ENCODE measurements at places on chromosomes 16 and 17.

DNA sequence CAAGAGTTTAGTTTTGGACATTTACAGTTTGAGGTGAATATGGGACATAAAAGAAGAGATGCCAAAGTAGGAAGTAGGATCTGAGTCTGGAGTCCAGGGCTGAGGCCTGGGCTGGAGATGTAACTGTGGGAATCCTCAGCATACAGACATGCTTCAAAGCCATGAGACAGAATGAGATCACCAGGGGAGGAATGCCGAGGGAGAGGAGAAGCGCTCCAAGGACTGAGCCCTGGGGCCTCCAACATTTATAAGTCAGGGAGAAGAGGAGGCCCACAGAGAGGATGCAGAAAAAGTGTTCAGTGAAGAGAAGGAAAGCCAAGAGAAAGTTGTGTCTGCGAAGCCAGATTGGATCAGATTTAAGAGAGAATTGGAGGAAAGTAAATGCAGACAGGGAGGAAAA lies 277.5 kb upstream of the MYOCD start:
- no peak for DNase-seq

GRCh38 chr17:49327835-49328784 lies 33.9 kb downstream of the ZNF652 start:
- DNase-seq: no peak

DNA sequence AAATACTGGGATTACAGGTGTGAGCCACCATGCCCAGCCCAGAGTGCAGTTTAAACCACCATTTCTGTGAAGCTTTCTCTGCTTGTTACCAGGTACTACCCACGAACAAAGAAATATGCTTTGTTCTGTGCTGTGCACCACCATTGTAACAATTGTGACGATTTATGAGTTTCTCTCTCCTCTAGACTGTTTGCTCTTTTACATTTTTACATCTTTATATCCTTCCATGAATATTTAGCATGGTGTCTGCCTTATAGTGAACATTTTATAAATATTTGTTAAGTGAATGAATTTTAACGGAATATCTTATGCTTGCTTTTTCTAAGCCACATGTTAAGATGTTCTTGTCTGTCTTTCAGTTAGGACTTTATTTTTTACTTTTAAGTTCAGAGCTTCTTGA lies 60.3 kb downstream of the OMG start:
- no peak for DNase-seq

- no peak for DNase-seq
These were observed 557 bp upstream of the LUC7L start for GRCh38 chr16:229731-230281.

GRCh38 chr17:44117351-44117750 lies 6.1 kb downstream of the HDAC5 start:
- DNase-seq: no peak

GRCh38 chr17:19555746-19556145 lies 22.1 kb downstream of the SLC47A1 start:
- no peak for DNase-seq

DNA sequence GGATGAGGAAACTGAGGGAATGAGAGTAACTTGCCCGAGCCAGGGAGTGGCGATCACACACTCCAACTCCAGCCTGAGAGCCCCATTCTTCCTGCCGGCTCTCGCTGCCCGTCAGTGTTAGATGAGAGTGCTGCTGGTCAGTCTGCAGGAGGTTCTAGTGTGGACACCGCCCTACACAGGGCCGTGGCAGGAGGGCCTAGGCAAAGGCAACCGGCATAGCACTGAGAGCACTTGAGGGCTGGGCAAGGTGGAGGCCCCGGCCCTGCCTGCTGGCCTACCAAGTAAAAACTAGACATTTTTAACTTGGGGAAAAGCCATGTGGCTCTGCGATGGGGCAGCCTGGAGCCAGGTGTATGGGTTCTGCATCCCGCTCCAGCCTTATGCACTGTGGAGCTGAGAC lies 354.8 kb downstream of the SEC14L1 start:
- DNase-seq: no peak

GRCh38 chr17:57379237-57379894 lies 123.0 kb downstream of the MSI2 start:
- DNase-seq: no peak

GRCh38 chr17:63070031-63070430 lies 104.0 kb downstream of the TANC2 start:
- no peak for DNase-seq

GRCh38 chr16:16099320-16099719 lies 124.0 kb downstream of the ABCC6 start:
- no peak for DNase-seq
